ENCODE measurements at places on chromosomes 12 and 14.
A peak's percentile ranks its signal among the peaks of the same experiment; 100 is the strongest.

DNA sequence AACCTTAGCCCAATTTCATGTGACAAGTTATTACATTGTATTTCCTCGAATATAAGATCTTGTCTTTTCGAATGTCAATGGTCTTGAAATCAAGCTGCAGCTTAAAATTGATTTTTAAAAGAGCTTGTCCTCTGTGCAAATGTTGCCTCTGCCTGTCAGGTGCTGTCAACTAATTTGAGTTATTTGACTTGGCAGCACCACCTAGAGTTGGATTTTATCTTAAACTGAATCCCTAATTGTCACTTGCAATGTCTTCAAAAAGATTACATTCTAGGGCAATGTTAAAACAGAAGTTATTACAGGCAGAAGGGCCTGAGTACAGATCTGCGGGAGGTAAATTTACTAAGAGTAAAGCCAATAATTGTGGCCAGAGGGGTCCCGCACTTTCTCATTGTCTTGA is 26.2 kb upstream of the TUNAR start:
- no peak for DNase-seq

- DNase-seq, result no peak
Observed at GRCh38 chr12:14564336-14564959, 3.2 kb downstream of the PLBD1 start.

- no peak for DNase-seq
Observed at GRCh38 chr12:91565246-91565645, 382.6 kb upstream of the DCN start.

- DNase-seq, result no peak
Observed at GRCh38 chr12:87923361-87923760, 105.8 kb downstream of the C12orf50 start.

DNA sequence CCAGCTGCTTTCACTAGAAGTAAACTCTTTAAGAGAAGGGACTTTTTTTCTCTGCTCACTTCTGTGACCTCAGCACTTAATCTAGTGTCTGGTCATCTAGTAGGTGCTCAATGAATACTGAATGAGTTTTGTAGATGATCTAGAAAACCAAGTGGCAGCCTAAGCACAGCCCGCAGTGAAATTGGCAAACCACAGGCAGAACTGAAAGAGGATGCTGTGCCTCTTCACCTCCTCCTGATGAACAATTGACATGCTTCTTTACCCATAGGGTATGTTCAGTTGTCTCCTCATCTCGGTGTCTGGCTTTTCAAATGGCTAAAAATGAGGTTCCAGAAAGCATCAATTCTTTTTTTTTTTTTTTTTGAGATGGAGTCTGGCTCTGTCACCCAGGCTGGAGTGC is 399.5 kb downstream of the RMST start:
- no peak for DNase-seq

- no peak for DNase-seq
Observed at GRCh38 chr14:89171628-89172027, 245.4 kb downstream of the FOXN3 start.

GRCh38 chr14:36162267-36162666 is 14.3 kb downstream of the PTCSC3 start:
- no peak for DNase-seq

GRCh38 chr14:62908506-62908905 is 136.8 kb downstream of the KCNH5 start:
- DNase-seq, result no peak

- DNase-seq, result no peak
Observed at GRCh38 chr14:91298576-91298975, 54.1 kb upstream of the GPR68 start.

GRCh38 chr12:209851-210250 is 4.1 kb downstream of the SLC6A12 start:
- no peak for DNase-seq

- DNase-seq, result no peak
Observed at GRCh38 chr12:58918469-58918844, 1.8 kb downstream of the LRIG3 start.

- DNase-seq, result no peak
Observed at GRCh38 chr12:117318591-117318990, 42.8 kb downstream of the NOS1 start.

- DNase-seq, result no peak
Observed at GRCh38 chr14:70999117-70999516, 91.9 kb downstream of the PCNX1 start.

GRCh38 chr12:57103856-57104255 is 7.3 kb downstream of the STAT6 start:
- no peak for DNase-seq

DNA sequence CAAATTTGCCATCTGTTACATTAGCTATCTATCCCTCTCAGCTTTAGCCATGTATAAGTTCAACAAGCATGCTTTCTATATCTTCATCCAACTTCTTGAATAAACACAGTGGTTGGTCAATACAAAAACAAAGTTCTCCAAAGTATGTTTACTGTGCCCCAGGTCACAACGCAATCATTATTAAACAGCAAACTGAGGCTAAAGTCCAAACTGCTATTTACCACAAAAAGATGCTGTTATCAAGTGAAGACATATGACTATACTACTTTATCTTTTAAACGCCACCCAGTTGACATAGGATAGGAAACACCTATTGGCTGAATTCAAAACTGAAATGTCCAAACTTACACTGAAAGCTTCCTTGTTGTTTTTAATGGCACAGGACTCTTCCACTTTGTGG is 11.7 kb downstream of the ZCCHC8 start:
- no peak for DNase-seq

DNA sequence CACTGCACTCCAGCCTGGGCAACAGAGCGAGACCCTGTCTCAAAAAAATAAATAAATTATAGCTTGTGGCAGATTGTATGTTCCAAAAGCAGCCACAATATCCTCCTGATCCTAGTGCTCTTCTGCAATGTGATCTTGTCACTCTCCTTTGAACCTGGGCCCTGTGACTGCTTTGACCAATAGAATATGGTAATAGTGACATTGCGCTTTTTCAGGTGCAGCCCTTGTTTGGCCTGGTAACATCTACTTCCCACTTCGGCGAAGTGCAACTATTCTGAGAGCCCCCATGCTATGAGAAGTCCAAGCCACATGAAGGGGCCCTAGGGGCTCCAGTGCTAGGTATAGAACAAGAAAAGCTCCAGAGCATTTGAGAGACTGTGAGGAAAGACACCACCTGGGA is 31.1 kb upstream of the DENND5B start:
- no peak for DNase-seq

- no peak for DNase-seq
Observed at GRCh38 chr12:11746940-11747716, 97.7 kb downstream of the ETV6 start.

GRCh38 chr12:43964961-43965360 is 129.1 kb downstream of the TMEM117 start:
- no peak for DNase-seq

GRCh38 chr14:98210045-98210672 is 1061.8 kb downstream of the BCL11B start:
- DNase-seq, result no peak

DNA sequence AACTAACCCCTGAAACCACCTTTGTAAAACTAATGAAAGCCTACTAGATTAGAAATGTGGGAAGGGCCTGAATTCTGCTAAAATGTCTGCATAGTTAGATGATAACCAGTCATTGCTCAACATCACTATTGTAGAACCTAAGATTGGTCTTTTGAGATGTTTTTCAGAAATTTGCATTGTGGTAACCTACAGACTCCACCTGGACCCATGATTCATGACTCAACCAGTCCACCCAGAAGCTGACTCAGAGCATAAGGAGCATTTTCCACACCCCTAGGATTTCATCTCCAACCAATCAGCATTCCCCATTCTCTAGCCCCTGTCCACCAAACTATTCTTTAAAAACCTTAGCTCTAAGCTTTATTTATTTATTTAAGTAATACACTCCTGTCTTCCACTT is 30.4 kb upstream of the CHGA start:
- DNase-seq, result no peak

GRCh38 chr12:50924131-50924438 is 28.3 kb upstream of the HIGD1C start:
- no peak for DNase-seq

DNA sequence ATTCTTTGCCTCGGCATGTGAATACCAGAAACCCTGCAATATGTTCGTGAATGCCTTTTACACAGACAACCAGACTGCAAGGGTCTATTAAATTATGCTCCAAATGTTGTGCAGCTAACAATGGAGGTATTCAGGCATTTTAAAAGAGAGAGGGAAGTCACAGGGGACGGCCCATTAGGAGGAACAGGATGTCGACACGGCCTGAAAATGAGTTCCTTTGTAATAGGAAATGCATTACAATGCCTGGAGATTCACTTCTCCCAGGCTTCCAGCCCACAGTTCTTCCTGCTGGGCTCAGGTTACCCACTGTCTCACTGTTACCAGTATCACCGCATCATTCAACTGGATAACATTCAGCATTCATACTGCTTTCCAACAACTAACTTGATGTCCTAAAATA is 2.5 kb downstream of the DUSP6 start:
- DNase-seq, result no peak

- DNase-seq, result no peak
Observed at GRCh38 chr12:73547421-73547820, 990.2 kb upstream of the ATXN7L3B start.

- DNase-seq, result no peak
Observed at GRCh38 chr14:73829526-73830431, 21.9 kb upstream of the PTGR2 start.

DNA sequence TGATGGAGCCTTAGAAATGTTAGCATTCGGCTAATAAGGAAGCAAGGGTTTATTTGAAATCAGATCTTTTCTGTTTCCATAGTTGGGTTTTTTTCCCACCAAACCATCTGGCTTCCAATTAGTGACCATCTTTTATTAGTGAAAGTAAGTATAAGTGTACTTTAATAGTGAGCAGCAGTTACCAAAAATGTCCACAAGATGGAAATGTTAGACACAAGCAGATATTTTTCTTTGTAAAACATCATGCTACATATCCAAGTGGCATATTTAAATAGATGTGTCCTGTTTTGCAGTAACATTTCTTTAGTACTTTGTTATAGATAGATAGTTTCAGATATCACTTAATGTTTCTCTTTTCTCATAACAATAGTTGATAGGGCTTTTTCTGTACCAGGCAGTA is 28.8 kb downstream of the YEATS4 start:
- peak; percentile 50 for DNase-seq

- DNase-seq, result no peak
Observed at GRCh38 chr12:57797933-57798332, 15.3 kb downstream of the TSFM start.

DNA sequence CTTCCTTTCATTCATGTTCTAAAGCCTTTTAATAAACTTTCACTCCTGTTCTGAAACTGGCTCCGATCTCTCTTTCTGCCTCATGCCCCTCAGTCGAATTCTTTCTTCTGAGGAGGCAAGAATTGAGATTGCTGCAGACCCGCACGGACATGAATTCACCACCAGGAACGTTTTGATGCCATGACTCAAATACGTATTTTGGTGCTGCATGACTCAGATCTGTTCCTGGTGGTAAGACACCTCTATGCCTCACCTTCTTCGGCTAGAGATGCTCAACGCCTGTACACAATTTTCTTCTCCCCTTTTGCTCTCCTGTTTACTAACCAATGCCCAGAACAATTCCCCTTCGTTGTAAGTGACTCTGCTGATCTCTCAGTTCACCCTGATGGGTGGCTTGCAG is 52.0 kb upstream of the RIMBP2 start:
- no peak for DNase-seq

DNA sequence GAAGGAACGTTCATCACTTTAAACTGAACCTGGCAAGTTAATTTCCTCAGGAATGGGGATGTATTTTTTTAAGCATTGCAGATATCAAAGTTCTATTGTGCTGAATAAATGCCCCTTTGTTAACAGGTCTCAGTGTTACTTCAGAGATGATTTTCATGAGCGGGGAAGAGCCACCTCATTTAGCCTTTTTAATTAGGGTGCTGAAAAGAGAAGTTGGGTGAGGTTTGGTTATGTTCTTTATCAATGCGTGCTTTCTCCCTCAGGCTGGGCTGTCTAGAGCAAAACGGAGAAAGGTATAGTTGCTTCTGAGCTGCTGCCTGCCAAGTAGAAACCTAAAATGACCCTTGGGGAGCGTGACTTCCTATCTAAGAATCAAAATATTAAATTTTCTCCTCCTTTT is 8.0 kb upstream of the HIP1R start:
- no peak for DNase-seq

DNA sequence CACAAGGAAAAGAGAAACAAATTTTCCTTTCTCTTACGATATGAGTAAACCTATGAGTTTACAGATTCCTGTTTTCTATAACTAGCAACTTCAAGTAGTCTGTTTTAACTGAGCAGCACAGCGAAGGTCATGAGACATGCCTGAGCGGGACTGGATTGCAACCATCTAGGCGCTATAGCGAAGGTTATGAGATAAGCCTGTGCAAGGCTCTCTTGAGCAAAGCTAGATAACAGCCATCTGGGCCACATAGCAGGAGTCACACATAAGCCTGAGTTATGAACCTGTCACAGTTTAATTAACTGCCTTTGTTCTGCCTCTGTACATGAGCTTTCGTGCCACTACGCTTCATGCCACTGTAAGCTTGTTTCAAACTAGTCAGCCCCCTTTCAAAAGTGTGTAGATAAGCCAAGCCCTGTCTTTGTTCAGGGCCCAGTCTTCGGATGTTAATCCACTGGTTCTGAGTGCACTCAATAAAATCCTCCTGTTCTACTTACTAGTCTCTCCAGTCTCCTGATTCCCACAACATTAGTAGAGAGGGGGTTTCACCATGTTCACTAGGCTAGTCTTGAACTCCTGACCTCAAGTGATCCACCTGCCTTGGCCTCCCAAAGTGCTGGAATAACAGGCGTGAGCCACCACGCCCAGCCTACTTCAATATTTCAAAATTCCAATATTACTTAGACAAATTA is 47.1 kb downstream of the SEC23A start:
- DNase-seq, result no peak

GRCh38 chr12:131694116-131694838 is 16.6 kb upstream of the SFSWAP start:
- no peak for DNase-seq

DNA sequence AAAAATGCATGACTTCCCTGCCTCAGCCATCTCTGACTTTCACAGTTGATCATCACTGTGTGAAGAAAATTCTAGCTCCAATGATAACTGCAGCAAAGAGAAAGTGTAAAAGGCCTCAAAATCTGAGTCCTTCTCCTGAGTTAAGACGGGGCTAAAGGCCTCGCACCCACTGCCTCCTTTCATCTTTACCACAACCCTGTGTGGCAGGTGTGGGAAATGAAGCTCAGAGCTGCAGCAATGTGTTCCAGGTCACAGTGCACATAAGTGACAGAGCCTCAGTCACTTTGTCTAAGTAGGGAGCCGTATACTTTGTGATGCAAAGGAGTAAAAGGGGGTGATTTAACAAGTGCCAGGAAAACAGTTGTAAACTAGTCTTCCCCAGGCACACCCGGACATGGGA is 144.7 kb upstream of the TMCC3 start:
- DNase-seq, result no peak

- no peak for DNase-seq
Observed at GRCh38 chr12:3038926-3039510, 38.2 kb upstream of the TSPAN9 start.

DNA sequence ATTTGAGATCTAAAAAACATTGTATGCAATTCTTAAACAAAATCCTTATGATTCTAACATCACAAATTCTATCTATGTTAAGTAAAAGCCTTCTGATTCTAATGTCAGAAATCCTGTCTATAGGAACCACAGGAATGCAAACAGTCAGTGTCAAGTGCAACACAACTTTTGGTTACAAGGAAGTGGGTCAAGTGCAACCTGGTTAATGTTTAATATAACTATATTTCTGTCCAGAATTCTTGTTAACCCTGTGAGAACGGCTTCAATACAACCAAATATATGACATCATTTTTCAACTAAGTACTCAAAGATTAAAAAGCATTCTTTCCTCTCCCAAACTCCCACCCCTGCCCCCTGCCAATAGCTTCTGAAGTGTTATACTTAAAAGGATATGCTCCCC is 107.9 kb upstream of the PLEKHA5 start:
- DNase-seq, result no peak

- DNase-seq, result no peak
Observed at GRCh38 chr12:18217966-18218365, 43.4 kb upstream of the PIK3C2G start.
